Left lung (tissue), 14 donors: ENCODE measurements at places on chromosomes 2 and 18. TPM values are rescaled to one million over a fixed set of nuclear protein-coding genes. Genes with fewer than 3 reads are reported as not detected.

Gene KCNK3
- 22.7 TPM for polyA plus RNA-seq

Gene DNAH7
- 4.8 TPM for polyA plus RNA-seq

Gene SLC19A3
- polyA plus RNA-seq, result 12.3 TPM

Gene SERPINB5
- polyA plus RNA-seq, result not detected

Gene STON1
- 15.0 TPM for polyA plus RNA-seq

Gene ABCB11
- polyA plus RNA-seq, result 0.16 TPM

Gene MYO7B
- 0.90 TPM for polyA plus RNA-seq

Gene FSHR
- polyA plus RNA-seq, result 0.36 TPM

Gene CIB4
- 1.5 TPM for polyA plus RNA-seq

Gene MAPK4
- 2.1 TPM for polyA plus RNA-seq
